SK-N-SH (cell line): ENCODE measurements at places on chromosomes 3 and 15. TPM values are rescaled to one million over a fixed set of nuclear protein-coding genes. Genes with fewer than 3 reads are reported as not detected.

The GOLGA8S gene
- polyA plus RNA-seq, result 0.02 TPM in 2 replicates

The DPPA2 gene
- polyA plus RNA-seq, result not detected in 2 replicates

The CILP gene
- polyA plus RNA-seq, result 0.03 and 0.15 TPM in 2 replicates

DNA sequence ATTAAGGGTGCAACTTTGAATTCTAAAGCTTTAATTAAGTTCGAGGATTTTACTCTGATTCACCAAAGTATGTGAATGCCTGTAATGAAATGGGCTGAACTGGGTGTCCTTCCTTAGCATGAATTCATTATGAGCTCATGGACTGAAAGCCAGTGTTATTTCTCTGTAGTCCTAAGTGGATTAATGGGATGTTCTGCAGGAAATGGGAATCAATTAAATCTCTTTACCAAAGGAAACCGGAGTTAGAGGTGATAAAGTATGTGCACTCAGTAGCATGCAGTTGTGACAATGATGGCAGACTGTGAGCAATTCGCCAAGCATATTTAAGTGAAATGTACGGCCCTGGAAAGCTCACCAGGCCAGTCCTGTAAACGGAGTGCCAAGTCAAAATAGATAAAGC lies 138.7 kb downstream of the CHL1 start:
- DNase-seq, result peak; percentile 14

DNA sequence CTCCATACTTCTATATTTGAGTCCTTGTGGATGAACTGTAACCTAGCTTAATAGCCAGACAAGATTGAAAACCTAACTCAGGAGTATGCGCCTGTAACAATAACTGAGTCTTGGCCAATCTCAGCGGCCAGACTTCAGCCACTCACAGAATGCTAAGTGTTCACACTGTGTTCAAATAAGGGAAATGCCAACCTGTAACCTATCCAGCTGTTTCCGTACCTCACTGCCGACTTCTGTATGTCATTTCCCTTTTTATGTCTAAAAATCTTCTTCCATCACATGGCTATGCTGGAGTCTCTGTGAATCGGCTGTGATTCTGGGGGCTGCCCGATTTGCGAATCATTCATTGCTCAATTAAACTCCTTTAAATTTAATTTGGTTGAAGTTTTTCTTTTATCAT lies 169.2 kb downstream of the NFKBIZ start:
- no peak for DNase-seq
